ENCODE measurements at places on chromosomes 3 and 15. TPM values are rescaled to one million over a fixed set of nuclear protein-coding genes. Genes with fewer than 3 reads are reported as not detected.
A peak's percentile ranks its signal among the peaks of the same experiment; 100 is the strongest.

Gene MYRIP
- total RNA-seq: not detected

Gene LSAMP
- total RNA-seq: not detected

Gene CAPN3
- total RNA-seq: 1.0 TPM

Gene RPL14
- total RNA-seq: 3,354 TPM

Gene SLC2A2
- not detected for total RNA-seq

Gene ARL13B
- 9.5 TPM for total RNA-seq

Gene SLC22A13
- total RNA-seq: 0.11 TPM

Gene PRKCD
- total RNA-seq: 22.5 TPM

Gene SNRPN
- 48.1 TPM for total RNA-seq

Gene BUB1B
- 98.9 TPM for total RNA-seq

DNA sequence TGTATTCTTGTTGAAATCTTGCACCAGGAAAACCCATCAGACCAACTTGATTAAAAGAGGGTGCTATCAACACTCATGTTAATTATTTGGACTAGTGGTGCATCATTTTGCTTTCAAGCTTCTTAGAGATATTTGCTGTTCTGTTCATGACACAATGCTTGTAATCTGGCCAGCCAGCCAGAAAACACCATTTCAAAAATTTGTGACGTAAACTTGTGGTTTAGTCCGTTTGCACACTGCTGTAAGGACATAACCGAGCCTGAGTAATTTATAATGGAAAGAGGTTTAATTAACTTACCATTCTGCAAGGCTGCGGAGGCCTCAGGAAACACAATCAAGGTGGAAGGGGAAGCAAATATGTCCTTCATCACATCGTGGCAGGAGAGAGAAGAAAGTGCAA lies 374.3 kb upstream of the TGFBR2 start:
- DNase-seq: no peak

DNA sequence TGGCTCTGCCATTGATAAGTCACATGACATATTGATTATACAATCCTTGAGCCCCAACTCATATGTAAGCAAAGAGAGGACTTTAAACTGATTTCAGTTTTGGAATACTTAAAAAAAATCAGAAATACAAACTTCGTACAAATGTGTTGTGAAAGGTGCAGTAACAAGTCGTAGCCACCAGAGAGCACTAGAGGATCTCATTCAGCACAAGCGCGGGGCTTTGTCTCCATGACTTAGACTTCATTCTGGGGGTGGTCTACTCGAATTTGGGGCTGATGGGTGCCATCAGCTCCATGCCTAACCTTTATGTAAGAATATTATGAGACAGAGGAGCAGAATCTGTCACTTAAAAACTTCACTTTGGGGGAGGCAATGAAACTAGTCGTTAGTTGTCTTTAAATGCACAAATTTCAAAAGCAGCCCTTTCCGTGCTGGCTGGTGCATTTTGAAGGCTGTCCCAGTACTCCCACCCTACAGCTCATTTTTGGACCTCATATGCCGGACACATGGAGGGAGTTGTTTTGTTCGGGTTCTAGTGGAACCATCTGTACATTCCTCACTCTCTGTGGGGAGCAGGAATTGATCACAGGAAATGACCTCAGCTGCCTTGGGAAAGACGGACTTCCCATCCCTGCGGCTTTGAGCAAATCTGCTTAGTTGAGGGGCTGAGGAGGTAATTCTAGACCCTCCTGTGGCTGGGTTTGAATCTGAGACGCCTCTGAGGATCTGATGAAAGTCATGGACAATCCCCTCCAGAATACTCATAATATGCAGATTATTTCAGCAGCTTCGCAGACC lies 27.5 kb upstream of the MASP1 start:
- DNase-seq: peak; percentile 33

DNA sequence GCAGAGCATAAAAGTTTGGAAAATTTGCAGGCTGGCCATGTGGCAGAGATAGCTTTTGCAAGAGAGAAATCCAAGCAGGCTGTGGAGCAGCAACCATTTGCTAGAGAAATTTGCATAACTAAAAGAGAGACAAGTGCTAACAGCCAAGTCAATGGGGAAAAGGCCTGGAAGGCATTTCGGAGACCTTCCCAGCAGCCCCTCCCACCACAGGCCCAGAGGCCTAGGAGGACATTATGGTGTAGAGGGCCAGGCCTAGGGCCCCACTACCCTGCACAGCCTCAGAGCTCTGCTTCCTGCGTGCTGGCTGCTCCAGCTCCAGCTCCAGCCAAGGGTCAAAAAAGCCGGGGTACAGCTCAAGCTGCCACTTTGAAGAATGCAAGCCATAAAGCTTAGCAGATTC lies 82.7 kb downstream of the MYO5A start:
- DNase-seq: no peak

DNA sequence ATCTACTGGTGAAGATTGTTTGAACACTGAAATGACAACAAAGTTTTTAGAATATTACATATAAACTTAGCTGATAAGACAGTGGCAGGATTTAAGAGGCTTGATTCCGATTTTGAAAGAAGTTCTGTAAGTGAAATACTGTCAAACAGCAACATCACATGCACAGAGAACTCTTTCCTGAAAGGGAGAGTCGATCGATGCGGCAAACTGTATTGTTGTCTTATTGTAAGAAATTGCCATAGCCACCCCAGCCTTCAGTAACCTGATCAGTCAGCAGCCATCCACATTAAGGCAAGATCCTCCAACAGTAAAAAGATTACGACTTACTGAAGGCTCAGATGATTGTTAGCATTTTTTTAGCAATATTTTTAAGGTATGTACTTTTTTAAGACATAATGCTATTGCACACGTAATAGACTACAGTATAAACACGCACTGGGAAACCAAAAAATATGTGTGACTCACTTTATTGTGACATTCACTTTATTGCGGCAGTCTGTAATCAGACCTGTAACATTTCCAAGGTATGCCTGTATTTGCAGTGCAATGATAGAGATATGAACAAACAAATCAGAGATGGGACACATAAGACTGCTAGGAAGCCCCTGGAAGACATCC lies 225.6 kb upstream of the UBE2E1 start:
- no peak for DNase-seq

- DNase-seq: no peak
Observed at GRCh38 chr3:14620512-14620911, 31.1 kb upstream of the CCDC174 start.

DNA sequence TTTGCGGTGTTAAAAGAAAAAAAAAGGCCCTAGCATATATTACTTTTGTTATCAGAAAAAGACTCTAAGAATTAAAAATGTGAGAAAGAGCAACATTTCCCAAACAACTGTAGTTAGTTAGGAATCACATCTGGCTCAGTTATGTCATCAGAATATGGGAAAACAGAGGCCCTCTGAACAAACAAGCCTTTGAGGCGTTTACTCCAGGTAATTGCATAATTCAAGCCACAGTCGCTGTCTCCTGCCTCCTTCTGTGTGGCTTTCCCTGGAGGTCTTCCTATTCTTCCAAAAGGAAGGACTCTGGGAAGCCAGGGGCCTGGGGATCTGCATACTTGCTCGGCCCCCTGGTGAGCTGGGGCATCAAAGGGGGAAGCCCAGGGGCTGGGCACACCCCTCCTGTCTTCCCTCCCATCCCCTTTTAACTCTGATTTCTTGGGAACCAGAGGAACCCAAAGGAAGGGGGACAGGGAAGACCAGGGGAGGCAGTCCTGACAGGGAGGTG lies 3.7 kb upstream of the FAM107A start:
- no peak for DNase-seq

DNA sequence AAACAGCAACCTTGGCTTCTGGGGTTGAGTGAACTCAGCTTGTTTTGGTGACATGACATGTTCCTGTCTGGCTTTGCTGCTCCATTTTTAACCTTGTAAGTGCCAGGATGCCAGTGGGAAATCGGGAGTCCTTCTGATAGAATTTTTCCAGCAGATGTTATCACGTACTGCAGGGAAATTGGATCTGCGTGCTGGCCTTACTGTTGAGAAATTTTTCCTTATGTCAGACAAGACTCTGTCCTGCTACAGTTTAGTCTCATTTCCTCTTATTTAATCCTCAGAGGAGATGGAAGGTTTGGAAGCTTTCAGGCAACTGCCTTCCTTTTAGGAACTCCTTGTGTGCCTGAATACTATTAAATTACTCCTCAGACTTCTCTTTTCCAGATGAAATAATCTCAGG lies 80.6 kb downstream of the PGPEP1L start:
- no peak for DNase-seq

GRCh38 chr3:72282918-72283317 lies 498.0 kb upstream of the PROK2 start:
- no peak for DNase-seq

DNA sequence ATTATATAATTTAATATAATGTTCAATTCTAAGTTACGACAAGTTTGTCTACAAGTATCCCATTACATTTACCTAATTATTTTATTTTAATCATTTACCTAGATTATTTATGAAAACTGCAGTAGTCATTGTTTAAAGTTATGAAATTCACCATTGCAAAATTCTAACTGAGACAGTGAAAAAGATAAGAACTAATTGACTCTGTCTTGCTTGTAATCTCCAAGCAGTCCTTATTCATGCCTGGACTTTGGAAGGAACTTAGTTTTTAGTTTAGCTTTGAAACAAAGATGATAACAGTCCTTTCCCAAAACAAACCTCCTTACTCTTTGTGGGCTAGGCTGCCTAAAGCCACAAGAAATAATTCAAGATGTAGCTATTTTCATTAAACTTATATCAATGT lies 165.0 kb downstream of the SUCNR1 start:
- no peak for DNase-seq

- no peak for DNase-seq
Observed at GRCh38 chr15:88636050-88636449, 2.8 kb upstream of the ISG20 start.

- DNase-seq: no peak
Observed at GRCh38 chr3:126364731-126365301, 7.6 kb upstream of the KLF15 start.

- no peak for DNase-seq
Observed at GRCh38 chr3:45215466-45215865, 10.6 kb downstream of the TMEM158 start.

DNA sequence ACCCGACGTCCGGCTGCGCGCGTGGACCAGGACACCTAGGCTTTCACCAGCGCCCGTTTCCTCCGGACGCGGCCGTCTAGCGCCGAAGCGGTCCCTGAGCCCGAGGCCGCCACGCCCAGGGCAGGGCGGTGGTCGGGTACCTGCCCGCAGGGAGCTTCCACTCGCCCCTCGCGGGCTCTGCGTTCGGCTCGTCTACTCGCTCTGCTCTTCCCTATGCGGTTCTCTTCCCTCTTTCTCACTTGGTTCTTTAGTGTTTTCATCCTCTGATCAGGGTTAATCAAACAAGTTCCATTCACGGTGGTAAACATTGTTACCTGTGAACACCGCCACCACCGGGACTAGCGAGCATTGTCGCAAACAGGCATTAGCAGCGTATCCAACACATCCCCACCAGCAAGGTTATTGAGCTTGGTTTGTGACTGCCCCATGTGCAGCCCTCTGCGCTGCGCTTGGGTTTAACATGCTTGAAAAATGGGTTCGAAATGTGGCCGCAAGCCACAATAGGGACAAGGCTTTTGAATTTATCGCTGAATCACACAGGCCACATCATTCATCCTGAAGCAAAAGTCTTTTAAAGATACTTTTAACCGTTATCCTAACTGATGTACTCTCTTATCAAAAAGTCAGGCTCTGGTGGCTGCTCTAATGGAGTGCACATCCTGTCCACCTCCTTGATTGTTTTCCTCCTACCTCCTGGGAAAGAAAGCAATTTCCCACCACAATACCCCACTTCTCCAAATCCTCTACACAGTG lies 843 bp upstream of the CD47 start:
- peak; percentile 15 for DNase-seq

DNA sequence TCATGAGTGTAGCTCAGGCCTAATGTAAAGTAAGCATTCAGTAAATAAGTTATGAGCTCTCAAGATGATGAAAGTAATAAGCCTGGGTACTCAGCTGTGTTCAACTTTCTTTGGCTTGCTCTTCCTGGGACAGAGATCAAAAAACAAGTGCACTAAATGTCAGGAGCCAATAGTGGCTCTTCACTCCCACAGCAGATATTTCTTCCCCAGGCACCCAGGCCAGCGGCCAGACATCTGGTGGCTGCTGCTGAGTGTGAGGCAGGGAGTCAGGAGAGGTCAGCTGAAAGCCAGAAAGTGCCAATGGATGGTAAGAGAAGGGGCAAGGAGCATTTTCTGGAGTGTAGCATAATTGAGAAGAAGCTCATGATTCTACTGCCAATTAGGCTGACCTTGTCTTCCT lies 18.2 kb upstream of the ITGA11 start:
- no peak for DNase-seq

DNA sequence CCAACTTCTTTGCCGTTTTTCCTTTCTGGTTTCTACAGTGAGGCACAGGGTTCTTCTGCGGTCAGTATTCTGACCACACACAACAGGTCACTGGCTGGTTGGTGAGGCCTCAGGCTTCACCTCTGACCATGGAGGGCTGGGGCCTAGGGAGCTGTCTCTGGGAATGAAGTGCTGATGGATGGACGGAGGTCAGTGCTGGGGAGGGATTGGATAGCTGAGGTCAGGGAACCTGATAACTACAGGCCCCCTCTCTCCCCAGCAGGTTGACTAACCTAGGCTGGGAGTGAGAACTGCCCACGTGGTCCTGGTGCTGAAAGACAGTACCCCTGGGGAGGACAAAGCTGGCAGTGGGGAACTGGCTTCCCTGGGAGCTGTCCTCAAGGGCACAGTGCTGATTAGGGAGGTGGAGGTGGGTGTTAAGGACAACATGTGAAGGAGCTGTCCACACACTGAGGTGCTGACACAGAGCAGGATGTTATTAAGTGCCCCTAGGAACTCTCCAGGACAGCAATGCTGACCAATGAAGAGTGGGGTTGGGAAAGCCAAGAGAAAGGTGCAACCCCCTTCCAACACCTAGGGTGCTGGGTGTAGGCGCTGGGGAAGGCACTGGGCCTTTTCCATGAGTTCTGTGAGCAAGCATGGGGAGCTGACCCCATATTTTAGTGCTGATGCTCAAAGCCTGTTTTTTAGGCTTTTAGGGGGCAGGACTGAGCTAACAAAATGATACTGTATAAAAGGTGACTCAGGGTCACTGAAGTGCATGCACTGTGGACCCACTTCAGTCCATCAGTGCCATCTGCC lies 45.2 kb downstream of the ATP2B2 start:
- DNase-seq: no peak

GRCh38 chr3:49912881-49913281 lies 9.2 kb upstream of the MST1R start:
- DNase-seq: no peak

GRCh38 chr3:23108451-23109057 lies 94.6 kb upstream of the UBE2E2 start:
- no peak for DNase-seq

GRCh38 chr3:67654099-67654843 lies at the start of gene SUCLG2:
SUCLG2 (minus strand) TSS chr3:67654612; CDS start chr3:67654586, 26 bp downstream.
- peak; percentile 86 for DNase-seq

GRCh38 chr15:42053010-42053409 lies 32.2 kb upstream of the PLA2G4E start:
- DNase-seq: no peak

Data from activated naive CD4-positive, alpha-beta T cell treated with anti-CD3 and anti-CD28 coated beads, Interleukin-2, amount 50 U/mL, for 72 hours (primary cell).